Stimulated activated CD8-positive, alpha-beta memory T cell treated with anti-CD3 and anti-CD28 coated beads, Interleukin-2, amount 100 ng/mL, for 1 hour (primary cell): ENCODE measurements at places on chromosomes 6 and 20.
A peak's percentile ranks its signal among the peaks of the same experiment; 100 is the strongest.

- no peak for DNase-seq
Observed at GRCh38 chr20:63896264-63897105, 1.6 kb downstream of the DNAJC5 start.

GRCh38 chr20:41571006-41571405 lies 47.2 kb downstream of the CHD6 start:
- no peak for DNase-seq

GRCh38 chr20:25249198-25249931 lies 1.5 kb downstream of the PYGB start:
- DNase-seq, result no peak

- DNase-seq, result no peak
Observed at GRCh38 chr6:610882-611281, 46.0 kb downstream of the HUS1B start.

DNA sequence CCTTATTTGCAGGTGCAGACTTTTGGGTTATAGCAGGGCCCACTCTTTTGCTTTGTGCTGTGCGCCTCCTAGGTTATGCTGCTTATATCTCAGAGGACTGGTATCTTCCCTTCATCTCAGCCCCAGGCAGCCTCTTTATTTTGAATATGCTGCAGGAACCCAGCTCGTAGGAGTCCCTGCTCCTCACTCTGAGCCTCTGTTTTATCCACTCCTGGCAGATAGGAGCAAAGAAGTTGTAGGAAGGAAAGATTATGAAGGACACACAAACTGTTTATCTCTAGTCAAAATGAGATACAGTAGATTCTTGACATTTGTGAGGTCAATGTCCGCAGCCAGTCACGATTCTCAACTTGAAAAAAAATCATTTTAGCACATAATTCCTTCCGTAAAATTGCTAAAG lies 15.6 kb downstream of the L3MBTL3 start:
- DNase-seq, result no peak

DNA sequence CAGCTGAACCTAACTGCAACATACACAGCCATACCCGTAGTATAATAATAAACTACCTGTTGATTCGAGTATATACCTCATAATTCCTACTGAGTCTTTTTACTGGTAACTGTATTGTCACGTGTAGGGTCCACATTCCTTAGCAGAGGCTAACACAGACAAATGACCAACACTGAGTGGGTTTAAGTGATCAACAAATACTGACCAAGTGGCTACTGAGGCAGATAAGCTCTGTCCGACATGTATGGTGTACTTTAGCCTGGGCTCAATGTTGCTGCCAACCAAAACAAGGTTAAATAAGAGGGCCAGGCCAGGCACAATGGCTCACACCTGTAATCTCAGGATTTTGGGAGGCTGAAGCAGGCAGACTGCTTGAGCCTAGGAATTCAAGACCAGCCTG lies 12.7 kb downstream of the ELOVL5 start:
- DNase-seq, result no peak

GRCh38 chr20:59391975-59392374 lies 91.6 kb downstream of the EDN3 start:
- DNase-seq, result no peak

DNA sequence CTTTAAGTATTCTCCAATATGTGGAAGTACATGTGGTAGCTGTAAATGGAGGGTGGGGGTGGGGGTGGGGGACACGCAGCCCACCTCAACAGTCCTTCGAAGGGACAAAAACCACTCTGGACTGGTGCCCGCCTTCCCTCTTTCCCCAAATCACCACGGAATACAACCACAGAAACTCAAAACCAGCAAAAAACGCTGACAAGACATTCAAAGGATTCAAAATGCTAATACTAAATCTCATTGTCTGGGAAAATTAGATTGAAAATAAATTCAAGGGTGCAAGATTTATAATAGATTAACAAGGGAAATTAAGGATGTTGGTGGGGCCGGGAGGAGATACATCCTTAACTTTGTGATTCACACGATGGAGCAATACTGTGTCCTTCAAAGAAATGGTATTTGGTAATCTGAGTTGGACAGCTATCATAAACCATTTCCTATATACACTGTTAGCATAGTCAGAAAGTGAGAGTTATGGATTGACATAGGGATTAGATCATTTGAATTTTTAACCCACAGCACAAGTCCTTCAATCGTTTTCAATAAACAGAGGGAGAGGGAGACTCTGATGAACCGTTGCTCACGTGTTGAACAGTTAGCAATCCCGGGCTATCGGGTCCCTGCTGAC lies 766 bp upstream of the TBC1D22B start:
- DNase-seq, result no peak

DNA sequence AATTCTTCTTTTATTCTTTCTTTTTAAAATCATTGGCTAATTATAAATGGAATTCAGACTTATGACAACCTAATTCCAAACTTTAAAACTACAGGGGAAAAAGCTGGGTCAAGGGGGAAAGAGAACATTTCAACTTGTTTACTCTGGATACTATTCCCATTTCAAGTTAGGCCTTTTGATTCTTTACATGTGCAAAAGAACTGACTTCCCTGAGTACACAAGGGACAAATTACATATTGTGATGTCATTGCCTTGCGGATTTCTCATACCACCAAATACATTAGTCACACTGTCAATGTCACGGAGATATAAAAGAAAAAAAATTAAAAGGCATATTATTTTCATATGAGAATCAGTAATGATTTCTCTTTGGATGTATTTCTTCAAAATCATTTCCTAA lies 96.5 kb upstream of the TBX18 start:
- no peak for DNase-seq

GRCh38 chr20:51800060-51800871 lies 2.1 kb downstream of the SALL4 start:
- DNase-seq, result peak; percentile 17

- no peak for DNase-seq
Observed at GRCh38 chr6:72953971-72954381, 271.3 kb downstream of the KHDC1L start.

DNA sequence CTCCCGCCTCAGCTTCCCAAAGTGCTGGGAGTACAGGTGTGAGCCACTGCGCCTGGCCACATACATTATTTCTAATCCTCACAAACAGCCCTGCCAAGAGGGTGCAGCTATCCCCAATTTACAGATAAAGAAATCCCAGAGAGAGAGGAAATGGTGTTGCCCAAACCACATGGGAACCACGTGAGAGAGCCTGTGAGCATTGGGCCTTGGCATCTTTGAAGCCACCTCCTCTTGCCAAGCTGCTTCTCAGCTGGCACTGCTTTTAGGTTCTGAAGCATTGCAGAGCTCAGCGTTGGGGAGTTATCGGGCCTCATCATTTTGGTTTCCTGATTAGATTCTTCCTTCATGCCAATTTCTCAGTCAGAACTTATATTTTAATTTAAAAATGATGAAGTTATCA lies 80.3 kb downstream of the CTNNBL1 start:
- DNase-seq, result no peak

DNA sequence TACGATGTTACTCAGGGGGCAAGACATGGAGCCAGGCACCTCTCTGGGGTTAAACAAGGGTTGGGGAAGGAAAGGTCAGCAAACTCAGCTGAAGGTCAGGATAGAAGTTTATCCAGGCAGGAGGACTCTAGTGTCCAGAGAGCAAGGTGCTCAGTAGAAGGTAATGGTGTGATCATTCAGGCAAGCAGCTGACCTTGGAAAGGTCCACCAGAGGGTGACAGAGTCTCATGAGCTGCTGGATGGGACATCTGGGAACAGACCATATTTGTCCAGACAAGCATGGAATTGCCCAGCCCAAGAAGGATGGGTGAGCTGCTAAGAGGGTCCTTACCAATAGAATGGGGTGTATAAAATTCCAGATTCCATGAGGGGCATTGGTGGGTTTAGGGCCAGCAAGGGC lies 89.5 kb downstream of the MAP3K7 start:
- DNase-seq, result no peak

DNA sequence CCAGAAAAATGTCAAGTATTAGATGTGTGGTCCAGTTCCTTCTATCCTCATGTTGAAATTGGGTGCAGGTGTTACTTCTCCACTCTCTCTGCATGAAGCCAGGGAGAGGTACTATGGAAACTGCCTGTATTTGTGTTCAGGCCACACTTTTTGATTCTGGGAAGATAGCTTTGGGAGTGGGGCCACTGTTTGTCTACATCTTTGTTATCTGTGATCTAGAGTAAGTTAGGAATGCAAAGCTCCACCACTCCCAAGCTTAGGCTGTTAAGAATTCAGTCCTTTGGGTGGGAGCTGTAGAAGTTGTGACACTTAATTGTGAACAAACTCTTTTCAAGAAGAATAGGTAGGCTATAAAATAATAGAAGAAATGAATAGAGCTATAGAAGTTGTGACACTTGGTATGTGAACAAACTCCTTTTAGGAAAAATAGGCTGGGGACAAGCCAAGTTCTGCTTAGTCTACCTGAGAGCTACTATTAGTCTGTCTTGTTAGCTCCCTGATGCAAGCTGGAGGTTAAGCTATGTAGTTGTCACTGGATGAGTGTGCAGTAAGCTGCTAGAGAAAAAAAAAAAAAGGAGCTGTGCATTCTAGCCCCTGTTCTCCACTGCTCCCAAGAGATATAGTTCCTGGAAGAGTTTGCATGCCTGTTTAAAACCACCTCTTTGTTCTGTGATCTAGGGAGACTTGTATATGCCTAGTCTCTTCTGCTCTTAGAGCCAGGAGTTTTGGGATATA lies 7.1 kb upstream of the GFRAL start:
- no peak for DNase-seq

GRCh38 chr20:35956616-35957015 lies 2.3 kb upstream of the SCAND1 start:
- no peak for DNase-seq
